ENCODE measurements at places on chromosomes 11 and 22. TPM values are rescaled to one million over a fixed set of nuclear protein-coding genes. Genes with fewer than 3 reads are reported as not detected.

DNA sequence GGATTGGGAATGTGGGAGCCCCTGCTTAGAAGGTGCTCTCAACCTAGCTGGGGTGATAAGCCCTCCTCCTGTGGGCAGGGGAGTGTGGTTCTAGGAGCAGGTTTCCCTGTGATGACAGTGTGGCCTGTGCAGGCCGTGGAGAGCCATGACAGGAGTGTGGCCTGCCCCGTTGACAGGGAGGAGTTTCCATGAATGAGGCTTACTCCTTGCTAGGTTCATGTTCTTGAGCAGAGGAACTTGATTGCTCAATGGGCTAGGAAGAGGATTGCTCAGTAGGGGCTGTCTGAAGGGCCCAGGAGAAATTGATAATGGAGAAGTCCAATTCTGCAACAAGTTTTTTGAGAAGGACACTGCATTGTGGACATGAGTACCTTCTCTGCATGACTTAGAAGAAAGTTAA, 92.0 kb downstream of the PPP6R3 start:
- peak overlapping the region; percentile 26 for H3K27ac ChIP-seq
- peaks cover 46% of the 10 kb centered on the region for H3K36me3 ChIP-seq
- no peak for DNase-seq
- H3K27me3 ChIP-seq: no peaks in the 10 kb centered on the region

- peaks cover 6% of the 10 kb centered on the region for H3K4me1 ChIP-seq
- H3K36me3 ChIP-seq: peaks cover 6% of the 10 kb centered on the region
- no peak overlapping the region for H3K27ac ChIP-seq
- H3K27me3 ChIP-seq: no peaks in the 10 kb centered on the region
Observed at GRCh38 chr11:73070653-73071052, 71.5 kb downstream of the FCHSD2 start.

DNA sequence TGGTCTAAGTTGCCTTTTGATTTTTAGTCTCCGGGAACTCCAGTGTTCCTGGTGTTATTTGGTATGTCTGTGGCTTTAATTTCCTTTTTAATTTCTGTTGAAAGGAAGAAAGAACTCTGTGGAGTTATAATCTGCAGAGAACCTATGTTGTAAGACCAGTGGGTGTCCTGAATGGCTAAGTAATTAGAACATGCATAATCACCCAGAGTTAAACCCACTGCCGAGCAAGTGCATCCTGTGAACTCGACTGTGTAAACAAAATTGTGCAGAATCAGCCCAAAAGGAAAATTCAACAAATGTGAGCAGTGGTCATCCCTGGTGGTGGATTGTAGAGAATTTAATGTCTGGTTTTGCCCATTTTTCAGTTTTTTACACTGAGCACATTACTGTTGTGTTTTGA, 162.5 kb downstream of the COMMD9 start:
- peaks cover 3% of the 10 kb centered on the region for H3K27me3 ChIP-seq
- H3K36me3 ChIP-seq: no peaks in the 10 kb centered on the region

DNA sequence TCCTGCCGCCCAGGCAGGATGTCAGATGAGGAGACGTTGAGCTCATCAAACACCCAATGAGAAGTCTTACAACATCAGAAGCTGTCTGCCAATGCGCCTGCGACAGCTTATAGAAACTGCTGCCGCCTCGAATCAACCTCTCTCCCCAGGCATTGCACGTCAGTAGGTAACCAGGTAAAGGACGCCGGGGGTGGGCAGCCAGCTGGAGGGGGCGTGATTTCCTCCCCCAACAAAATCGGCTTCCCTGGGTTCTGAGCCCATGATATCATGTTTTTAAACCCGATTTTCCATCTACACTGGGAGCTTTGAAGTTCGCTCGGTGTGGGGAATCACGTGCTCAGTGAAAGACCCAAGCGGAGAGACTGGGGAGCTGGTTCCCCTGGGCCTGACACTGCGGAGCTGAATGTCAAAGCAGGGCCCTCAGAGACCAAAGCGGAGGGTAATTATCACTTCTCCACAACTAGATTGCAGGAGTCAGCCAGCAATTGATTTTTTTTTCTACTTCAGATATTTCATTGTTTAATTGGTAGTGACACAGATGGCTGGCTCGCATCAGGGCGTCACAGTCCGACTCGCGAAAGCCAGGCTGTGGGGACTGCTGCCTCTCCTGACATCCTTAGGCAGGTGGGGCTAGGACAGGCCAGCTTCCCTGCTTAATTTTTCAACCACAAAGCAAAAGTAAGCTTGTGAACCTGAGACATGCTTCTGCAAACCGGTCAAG, 15.4 kb downstream of the FAM83F start:
- H3K4me3 ChIP-seq: peak overlapping the region; percentile 59
- no peak for DNase-seq
- H3K4me1 ChIP-seq: peaks cover 34% of the 10 kb centered on the region
- H3K27ac ChIP-seq: peak overlapping the region; percentile 11
- peaks cover 4% of the 10 kb centered on the region for H3K36me3 ChIP-seq
- H3K27me3 ChIP-seq: peaks cover 32% of the 10 kb centered on the region

DNA sequence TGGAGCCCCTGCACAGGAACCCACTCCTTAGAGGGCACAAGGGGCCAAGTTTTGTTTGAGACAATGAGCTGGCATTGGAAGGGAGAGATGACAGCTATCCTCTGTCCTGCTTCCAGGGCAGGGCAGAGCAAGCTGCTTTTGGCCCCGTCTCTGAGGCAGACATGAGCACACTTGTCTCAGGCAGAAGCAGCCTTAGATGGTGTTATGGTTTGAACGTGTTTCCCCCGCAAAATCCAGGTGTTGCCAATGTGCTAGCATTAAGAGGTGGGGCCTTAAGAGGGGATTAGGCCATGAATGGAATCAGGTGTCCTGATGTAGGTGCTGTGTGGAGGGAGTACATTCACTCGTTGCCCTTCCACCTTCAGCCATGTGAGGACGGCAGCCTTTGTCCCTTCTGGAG, 2.5 kb downstream of the TP53AIP1 start:
- H3K27ac ChIP-seq: no peak overlapping the region
- no peak for DNase-seq
- no peaks in the 10 kb centered on the region for H3K36me3 ChIP-seq
- H3K4me1 ChIP-seq: peaks cover 17% of the 10 kb centered on the region

GRCh38 chr11:1167751-1168231, 10.0 kb downstream of the MUC5AC start:
- H3K36me3 ChIP-seq: no peaks in the 10 kb centered on the region
- no peak overlapping the region for H3K4me3 ChIP-seq
- H3K27me3 ChIP-seq: no peaks in the 10 kb centered on the region
- DNase-seq: no peak
- H3K4me1 ChIP-seq: no peaks in the 10 kb centered on the region

The APOBEC3A gene
- total RNA-seq: 0.67 TPM

The CRYAB gene
- 0.48 TPM for total RNA-seq

The TMPRSS13 gene
- 22.7 TPM for total RNA-seq

The NCR3LG1 gene
- total RNA-seq: 12.3 TPM
